ENCODE measurements at places on chromosomes 12 and 14. TPM values are rescaled to one million over a fixed set of nuclear protein-coding genes. Genes with fewer than 3 reads are reported as not detected.

The HOXC12 gene
- not detected for total RNA-seq

The LRRK2 gene
- total RNA-seq, result 0.05 TPM

The SNRNP35 gene
- total RNA-seq, result 35.0 TPM

The TMEM30B gene
- 0.48 TPM for total RNA-seq

The OSBPL8 gene
- total RNA-seq, result 113 TPM

The ZFP36L1 gene
- total RNA-seq, result 96.1 TPM

The CISTR gene
- not detected for total RNA-seq

The KLRB1 gene
- total RNA-seq, result 19.4 TPM

The AICDA gene
- not detected for total RNA-seq

The MMP14 gene
- 1.9 TPM for total RNA-seq

The SSPN gene
- total RNA-seq, result not detected

The CCDC175 gene
- not detected for total RNA-seq

The RNU4-1 gene
- total RNA-seq, result 2,156 TPM

Data from activated CD4-positive, alpha-beta memory T cell treated with anti-CD3 and anti-CD28 coated beads, Interleukin-2, amount 10 ng/mL, durations not matched to agents 7 days and 5 days (primary cell).